ENCODE measurements at places on chromosomes 2 and 18.

GRCh38 chr2:191757208-191757607 lies 79.3 kb downstream of the NABP1 start:
- DNase-seq: no peak

DNA sequence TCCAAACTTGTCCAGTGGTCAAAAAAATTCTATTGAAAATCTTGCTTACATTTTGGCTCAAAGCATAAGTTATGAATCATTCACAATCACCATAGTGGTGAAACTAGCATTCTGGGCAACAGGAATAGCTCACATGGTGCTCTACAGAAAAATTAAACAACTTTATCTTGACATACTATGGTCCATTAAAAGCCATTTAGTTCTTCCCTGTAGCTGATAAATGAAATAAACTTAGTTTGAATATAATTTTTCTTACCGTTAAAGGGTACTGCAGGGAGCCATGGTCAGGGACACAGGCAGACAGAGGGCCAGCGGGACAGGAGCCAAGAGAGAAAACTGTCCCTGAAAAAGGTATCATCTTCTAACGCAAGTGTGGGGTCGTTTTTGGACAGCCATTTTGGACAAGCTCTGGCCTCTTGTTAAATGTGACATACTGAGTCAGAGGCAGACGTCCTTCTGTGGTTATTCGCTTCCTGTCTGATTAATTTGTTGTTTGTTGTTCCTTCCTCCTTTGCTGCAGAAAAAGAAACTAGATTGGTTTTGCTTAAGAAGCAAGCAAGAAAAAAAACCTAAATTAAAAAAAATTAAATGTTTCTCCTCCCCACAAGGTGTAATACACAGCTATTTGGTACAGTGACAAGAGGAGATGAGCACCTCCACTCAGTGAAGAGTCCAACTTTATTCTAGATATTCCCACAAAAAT lies at the start of gene WIPF1:
TSS of gene WIPF1 (minus strand) at position 460 of the 703 bp plus-strand sequence. CDS start 12,231 bp downstream, outside the sequence.
- peak; percentile 63 for DNase-seq

DNA sequence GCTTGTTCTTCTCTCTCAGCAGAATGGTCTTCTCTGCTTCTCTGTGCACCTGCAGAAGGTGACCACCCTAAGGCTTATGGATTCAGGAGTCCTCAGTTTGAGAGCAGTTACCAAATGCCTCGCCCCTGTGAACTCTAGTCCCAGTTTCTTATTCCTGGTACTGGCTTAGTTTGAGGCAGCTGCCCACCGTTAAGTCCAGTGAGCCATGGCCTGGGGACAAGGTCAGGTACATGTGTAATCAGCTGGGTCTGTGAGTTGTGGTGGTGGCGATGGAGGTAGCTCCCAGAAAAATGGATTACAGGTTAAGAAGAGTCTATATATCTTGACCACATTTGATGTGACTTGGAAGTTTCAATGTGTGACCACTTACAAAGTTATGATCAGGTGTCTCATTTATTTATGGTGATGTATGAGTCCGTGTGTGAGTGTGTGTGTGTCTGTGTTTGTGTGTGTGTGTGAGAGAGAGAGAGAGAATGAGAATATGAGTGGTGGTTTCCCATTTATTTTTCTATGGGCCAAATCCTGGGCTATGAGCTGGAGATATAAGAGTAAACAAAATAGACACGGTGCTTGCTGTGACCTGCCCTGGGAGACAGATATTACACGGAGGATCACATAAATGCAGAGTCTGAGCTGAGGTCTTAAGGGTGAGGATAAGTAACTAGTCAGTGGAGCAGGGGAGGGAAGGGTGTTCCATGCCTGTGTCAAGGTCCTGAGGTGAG lies 13.0 kb upstream of the IL1RN start:
- DNase-seq: no peak

- DNase-seq: no peak
These were observed 19.7 kb downstream of the ATP6V1C2 start for GRCh38 chr2:10741139-10741538.

- DNase-seq: no peak
These were observed 93.3 kb downstream of the KLHL29 start for GRCh38 chr2:23478087-23478932.

All from fibroblast of skin of back (primary cell).